ENCODE measurements at places on chromosomes 16 and 17. TPM values are rescaled to one million over a fixed set of nuclear protein-coding genes. Genes with fewer than 3 reads are reported as not detected.
A peak's percentile ranks its signal among the peaks of the same experiment; 100 is the strongest.

The LPO gene
- total RNA-seq = not detected

The HYDIN gene
- total RNA-seq = not detected

The SLC47A2 gene
- total RNA-seq = not detected

The KRT32 gene
- not detected for total RNA-seq

The NPIPA2 gene
- total RNA-seq = 3.5 TPM

- H3K27ac ChIP-seq = no peak overlapping the region
- no peaks in the 10 kb centered on the region for H3K36me3 ChIP-seq
- H3K4me1 ChIP-seq = peaks cover 6% of the 10 kb centered on the region
- no peak for DNase-seq
These were observed 10.2 kb upstream of the HOXB9 start for GRCh38 chr17:48636177-48637018.

DNA sequence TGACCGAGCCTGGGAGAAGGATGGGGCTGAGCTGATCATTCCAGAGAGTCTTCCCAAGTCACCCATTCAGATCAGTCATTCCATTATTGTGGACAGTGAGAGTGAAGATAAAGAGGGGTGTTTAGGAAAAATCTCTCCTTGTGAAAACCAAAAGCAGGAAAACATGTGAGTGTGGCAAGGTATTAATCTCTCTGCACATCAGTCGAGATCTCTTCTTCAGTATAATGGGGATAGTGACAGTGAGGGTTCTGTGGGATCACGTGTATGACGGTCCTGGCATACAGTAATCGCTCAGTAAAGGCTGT lies 35.4 kb downstream of the CHD9 start:
- peak overlapping the region; percentile 87 for H3K27ac ChIP-seq
- H3K4me1 ChIP-seq = peaks cover 71% of the 10 kb centered on the region
- H3K4me3 ChIP-seq = peak overlapping the region; percentile 79
- no peak for DNase-seq

DNA sequence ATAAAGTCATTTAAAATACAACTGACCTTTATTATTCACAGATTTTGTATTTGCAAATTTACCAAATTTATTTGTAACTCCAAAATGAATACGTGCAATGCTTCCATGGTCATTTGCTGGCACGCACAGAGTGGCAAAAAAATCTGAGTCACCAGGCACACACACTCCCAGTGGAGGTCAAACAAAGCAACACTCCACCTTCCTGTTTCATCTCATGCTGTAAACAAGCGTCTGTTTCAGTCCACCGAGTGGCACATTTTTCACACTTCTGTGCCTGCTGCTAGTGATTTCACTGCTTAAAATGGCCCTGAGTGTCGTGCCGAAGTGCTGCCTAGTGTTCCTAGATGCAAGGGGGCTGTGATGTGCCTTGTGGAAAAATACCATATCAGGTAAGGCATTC lies 17.8 kb upstream of the ITGAE start:
- H3K27me3 ChIP-seq = no peaks in the 10 kb centered on the region
- H3K36me3 ChIP-seq = peaks cover 74% of the 10 kb centered on the region
- H3K4me3 ChIP-seq = no peak overlapping the region
- no peak for DNase-seq
- peaks cover 29% of the 10 kb centered on the region for H3K4me1 ChIP-seq

DNA sequence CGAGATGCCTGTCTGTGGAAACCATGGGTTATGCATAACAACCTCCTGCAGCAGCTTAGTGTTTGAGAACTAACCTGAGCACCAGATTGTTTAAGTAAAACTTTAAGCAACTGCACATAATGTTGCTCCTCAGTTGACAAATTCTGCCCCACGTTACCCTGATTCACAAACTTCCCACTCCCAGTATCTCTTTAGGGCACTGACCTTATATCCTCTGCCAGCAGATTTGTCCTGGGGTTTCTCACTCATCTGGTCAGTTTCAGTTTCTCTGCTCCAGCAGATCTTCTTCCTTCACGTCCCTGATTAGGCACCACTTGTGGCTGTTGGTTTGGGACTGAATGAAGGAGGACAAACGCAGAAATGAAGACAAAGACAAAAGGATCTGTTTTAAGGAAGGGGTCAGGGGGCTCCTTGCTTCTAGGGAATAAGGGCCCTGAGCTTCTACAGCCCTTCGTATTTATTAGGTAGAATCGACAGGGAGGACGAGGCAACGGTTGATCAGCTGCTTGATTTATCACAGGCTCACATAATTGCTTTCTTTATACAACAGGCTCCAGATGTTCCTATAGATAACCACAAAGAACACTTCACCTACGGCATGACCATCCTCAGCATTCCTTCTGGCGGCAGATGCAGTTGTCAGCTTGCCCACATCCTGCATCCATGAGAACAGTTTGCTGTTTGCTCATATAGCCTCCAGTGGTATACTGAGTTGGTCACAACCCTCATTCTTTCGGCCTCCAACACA lies 13.5 kb upstream of the ZNF689 start:
- no peak overlapping the region for H3K27ac ChIP-seq
- H3K4me1 ChIP-seq = peaks cover 3% of the 10 kb centered on the region
- no peak for DNase-seq
- H3K36me3 ChIP-seq = no peaks in the 10 kb centered on the region
